CD4-positive, alpha-beta T cell treated with Interleukin-17A for 4 hours (primary cell): ENCODE measurements at places on chromosomes 3 and 15.

GRCh38 chr3:5275529-5275928, 88.0 kb downstream of the EDEM1 start:
- DNase-seq: no peak

GRCh38 chr15:43808960-43809678, 8.7 kb downstream of the HYPK start:
- DNase-seq: no peak

DNA sequence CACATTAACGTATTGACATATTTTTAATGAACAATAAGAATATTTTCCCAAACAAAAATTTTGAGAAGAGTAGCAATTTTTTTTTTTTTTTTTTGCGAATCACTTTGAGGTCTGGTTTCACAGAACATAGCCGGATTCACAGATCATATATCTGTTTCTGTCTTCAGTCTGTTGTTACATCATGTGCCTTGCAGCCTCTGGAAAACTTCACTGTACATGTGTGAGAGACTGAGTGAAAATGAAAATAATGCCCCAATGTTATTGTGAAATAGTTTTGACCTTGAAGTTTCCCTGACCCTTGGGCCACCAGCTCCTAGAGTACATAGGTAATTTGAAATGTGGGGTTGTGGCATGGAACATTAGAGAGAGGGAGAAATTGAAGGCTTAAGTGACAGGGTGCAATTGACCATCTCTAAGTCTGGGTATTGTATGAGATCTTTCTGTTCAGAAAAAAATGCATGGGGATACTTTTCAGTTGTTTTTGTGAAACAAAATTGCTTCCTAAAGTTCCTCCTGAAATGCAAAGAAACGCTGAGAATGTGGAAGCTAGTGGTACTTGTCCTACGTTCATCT, 14.0 kb downstream of the ITPR1 start:
- no peak for DNase-seq

DNA sequence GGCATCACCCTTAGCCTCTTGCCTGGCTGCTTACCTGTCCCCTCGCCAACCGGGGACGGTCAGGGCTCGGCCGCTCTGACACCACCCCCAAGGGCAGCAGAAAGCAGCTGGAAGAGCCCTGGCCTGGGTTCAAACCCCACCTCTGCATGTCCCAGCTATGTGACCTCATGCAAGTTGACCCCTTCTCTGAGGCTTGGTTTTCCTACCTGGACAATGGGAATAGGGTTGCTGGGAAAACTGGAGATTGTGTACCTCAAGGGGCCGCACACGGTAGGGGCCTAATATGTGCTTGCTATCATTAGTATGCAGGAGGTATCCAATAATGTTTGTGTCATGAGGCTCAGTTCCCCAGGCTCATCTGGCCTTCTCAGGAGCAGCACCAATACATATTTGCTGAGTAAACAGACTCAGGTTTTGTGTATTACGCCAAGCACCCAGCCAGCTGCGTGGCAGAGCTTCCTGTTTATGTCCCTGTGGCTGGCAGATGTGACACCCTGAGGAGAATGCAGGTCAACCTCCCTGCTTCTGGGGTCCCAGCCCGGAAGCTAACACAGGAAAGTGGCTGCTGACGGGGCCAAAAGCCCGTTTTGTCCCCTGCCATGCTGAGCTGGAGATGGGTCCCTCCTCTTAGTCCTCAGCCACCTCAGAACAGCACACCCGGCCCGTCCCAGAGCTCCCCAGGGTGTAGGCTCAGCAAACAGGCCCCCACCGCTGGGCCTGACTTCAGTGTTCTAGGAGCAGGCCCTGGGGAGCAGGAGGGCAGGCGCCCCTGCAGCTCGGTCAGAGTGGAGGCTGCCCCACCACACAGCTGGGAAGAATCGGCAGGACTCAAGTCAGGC, 29.7 kb downstream of the PLXND1 start:
- peak; percentile 74 for DNase-seq

GRCh38 chr3:184237807-184238206, 8.4 kb downstream of the VWA5B2 start:
- no peak for DNase-seq

- no peak for DNase-seq
Observed at GRCh38 chr3:160174621-160175020, 50.6 kb upstream of the C3orf80 start.

- no peak for DNase-seq
Observed at GRCh38 chr15:47674586-47675232, 42.6 kb upstream of the SEMA6D start.

DNA sequence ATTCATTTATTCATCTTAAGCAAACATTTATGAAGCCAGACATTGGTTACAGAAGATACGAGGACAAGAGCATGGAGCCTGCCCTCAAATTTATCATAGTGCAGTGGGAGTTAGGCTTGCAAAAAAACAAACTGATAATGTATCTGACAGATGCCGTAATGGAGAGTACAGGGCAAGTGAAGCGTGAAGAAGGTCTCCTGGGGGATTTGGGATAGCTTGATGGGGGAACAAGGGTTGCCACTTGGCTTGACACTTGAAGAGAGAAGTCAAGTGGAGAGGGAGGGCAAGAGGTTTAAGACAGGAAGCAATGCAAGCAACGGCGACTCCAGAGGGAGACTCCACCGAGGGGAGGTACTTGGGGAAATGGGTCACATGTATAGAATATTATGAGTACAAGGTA, 129.3 kb downstream of the SSR3 start:
- DNase-seq: no peak

DNA sequence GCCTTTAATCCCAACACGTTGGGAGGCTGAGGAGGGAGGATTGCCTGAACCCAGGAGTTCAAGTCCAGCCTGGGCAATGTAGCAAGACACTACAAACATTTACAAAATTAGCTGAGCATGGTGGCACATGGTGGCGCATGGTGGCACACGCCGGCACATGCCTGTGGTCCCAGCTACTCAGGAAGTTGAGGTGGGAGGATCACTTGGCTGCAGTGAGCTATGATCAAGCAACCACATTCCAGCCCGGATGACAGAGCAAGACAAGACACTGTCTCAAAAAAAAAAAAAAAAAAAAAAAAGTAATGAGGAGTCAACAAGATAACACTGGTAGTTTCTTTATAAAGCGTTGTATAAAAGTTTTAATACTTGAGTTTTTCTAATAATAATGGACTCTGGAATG, 10.1 kb downstream of the FEZF2 start:
- DNase-seq: no peak

DNA sequence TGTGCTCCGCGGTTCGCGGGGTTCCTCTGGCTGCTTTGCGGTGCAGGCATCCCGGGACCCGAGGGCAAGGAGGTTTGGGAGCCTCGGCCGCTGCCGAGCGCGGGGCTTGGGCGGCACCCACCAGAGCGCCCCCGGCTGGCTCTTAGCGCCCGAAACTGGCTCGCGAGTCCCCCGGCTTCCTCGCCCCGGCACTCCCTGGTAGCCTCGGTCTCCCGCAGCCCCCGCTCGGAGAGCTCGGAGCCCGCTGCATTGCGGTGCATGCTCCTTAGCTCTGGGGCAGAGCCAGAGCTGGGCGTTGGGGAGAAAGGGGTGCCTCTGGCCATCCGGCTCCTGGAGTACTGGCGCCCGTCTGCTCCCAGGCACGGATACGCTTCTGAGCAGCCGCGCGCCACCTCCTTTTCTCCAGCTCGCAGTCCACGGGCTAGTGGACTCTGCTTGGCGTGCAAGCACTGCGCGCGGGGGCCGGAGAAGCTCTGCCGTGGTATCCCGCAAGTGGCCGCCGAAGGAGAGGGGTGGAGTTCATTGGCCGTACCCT, 753 bp downstream of the EPHB1 start:
- DNase-seq: no peak

- no peak for DNase-seq
Observed at GRCh38 chr3:59472541-59472940, 422.7 kb upstream of the CFAP20DC start.

- no peak for DNase-seq
Observed at GRCh38 chr3:18795078-18795477, 353.2 kb upstream of the KCNH8 start.

DNA sequence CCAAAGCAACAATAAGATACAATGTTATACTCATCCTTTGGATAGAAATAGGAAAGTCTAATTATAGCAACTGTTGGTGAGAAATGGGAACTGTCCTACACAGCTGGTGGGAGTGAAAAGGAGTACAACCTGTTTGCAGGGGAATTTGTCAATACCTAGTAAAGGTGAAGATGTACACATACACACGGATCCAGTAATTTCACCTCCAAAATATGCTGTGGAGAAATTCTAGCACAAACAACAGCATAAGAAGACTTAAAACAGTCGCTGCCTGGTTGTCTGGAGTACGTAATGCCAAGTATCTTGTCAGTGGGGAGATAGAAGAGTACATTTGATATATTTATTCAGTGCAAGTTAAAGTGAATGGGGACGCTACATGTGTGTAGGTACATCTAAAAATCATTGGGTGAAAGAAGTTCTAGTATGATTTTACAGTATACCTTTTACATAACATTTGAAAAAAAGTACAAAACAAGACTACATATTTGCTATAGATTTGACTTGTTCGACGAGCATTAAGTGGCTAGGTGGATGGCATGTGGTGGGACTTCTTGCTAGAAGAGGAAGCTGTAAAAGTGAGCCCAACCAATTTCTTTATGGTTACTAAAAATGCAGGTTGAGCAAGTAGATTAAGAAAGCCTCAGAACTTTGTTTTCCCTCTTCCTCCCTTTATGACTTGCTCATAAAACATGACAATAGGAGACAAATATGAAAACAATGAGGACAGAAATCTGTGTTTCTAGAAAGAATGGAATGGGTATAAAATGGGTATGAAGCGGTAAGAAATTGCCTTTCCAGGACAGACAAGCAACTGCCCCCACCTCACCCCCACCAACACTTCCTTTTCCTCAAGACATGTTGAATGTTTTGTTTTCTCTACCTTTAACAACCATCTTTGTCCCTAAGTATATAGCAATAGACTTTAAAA, 50.2 kb upstream of the CCR4 start:
- no peak for DNase-seq

DNA sequence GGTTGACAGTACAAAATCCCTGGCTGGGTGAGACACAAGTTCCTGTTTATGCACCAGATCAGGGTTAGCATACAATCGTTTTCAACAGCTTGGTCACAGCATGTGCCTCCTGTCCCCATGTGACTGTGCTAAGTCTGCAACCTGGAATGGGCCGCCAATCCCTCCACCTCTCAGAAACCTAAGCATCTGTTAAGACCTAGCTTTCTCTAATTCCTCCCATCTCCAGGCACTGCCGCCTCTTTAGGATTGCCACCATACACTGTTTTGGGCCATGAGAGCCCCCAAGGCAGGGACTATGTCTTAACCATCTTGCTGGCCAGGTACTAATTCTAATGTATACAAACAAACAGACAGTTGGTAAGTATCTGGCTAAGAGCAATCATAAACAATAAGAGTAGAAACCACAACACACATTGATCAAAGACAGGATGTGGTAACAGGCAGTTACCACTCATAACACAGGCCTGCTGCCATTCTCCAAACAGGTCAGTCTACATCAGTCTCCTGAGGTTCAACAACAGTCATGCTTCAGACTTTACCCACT, 25.6 kb downstream of the SEC22C start:
- DNase-seq: peak; percentile 65

GRCh38 chr3:49966233-49966942, 26.4 kb downstream of the RBM6 start:
- no peak for DNase-seq

DNA sequence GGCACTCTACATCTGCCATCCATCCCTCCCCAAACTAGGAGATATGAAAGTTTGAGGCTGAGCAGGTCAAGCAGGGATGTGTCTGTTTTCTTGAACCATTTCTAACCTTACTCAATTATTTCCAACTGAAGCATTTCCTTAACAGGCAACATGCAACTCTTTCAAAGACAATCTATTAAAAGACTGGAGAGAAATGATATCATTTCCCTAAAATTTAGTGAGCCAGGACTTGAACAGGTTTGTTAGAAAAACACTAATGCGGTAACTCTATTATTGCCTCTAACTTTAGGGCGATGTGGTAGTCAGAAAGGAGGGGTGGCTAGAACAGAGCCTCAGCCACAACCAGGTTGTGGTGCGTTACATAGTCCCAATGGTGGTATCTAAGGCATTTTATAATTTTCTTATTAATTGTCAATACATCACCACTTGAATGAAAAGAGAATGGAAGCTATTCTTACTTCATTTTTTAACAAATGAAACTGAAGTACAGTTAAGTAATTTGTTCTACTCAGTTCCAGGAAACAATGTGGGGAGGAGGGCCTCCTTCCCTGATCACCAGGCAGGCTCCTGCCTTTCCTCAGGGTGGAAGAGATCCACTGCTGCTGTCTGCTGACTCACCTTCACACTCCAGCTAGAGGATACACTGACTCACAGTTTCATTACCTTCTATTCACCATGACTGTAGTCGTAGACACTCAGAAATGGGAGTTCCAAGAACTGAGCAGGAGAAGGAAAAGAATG, 22.8 kb downstream of the MYO1E start:
- DNase-seq: no peak

DNA sequence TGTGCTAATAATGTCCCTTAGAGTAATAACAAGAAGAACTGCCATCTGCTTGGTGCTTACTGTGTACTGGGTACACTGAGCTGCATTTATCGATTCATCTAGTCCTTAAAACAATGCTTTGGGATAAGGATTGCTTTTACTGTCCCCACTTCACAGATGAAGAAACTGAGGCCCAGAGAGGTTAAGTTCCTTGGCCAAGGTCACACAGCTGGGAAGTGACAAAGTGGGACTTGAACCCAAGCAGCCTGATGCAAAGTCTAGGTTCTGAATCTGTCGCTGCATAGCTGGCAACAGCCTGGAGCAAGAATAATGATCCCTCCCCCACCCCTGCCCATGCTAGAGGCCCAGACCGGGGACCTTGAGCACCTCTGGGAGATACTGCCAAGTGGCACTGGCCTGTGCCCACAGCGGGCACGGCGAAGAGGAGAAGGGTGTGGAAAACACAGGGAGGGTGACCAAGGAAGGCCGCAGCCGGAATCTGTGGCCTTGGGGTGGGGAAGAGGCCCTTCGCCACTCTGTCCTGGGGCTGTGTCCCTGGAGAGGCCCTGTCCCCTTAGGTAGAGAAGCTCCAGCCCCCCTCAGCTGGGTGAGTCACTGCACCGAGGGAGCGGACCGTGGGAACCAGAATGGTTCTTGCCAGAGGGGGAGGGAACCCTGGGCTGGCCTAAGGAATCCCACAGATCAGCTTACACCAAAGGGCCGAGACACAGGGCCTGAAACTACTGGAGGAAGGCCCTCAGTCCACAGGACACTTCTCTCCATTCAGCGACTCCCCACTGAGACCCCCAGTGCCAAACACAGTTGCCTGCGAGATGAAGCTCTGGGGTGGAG, 3.5 kb downstream of the PLXND1 start:
- DNase-seq: no peak

GRCh38 chr3:148534089-148534988, 163.4 kb upstream of the AGTR1 start:
- DNase-seq: no peak

GRCh38 chr3:69462022-69462825, 76.3 kb upstream of the FRMD4B start:
- no peak for DNase-seq
